Heart left ventricle (tissue), 16 donors: ENCODE measurements at places on chromosomes 5 and 9. TPM values are rescaled to one million over a fixed set of nuclear protein-coding genes. Genes with fewer than 3 reads are reported as not detected.

The IFT74 gene
- total RNA-seq, result 9.6 TPM

DNA sequence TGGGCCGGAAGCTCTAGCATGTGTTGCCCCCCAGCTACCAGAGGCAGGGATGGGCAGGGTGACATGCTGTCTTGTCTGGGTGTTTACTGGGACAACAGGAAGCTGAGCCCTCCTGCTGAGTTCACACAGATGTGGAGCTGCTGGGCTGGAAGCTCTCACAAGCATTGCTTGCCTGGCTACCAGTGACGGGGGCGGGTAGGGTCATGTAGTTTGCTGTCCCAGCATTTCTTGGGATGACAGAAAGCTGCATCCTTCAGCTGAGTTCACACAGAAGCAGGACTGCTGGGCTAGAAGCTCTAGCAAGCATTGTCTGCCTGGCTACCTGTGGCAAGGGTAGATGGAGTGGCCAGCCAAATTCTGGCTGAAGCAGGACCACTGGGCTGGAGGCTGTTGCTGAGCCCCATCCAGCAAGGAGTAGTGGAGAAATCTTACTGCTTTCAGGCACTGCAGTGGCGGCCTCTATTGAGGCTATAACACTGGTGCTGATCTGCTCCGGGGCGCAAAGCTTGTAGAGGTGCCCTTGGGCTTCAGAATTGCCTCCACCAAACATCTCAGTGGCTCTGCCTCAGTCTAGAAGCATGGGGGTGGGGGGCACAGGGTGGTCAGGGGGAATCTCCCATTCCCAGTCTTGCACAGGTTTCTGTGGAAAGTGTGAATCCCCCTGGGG, 25.1 kb downstream of the POLK start:
- no peak for DNase-seq
- H3K4me3 ChIP-seq, result no peak overlapping the region
- H3K27me3 ChIP-seq, result no peaks in the 10 kb centered on the region

- DNase-seq, result no peak
- no peaks in the 10 kb centered on the region for H3K36me3 ChIP-seq
- H3K27me3 ChIP-seq, result no peaks in the 10 kb centered on the region
- H3K4me3 ChIP-seq, result no peak overlapping the region
Measured at GRCh38 chr5:171521679-171522078, 102.2 kb downstream of the FGF18 start.

The NOL6 gene
- 14.9 TPM for total RNA-seq

The EIF4E1B gene
- not detected for total RNA-seq
